GM20000 (cell line): ENCODE measurements at places on chromosomes 2 and 18.

DNA sequence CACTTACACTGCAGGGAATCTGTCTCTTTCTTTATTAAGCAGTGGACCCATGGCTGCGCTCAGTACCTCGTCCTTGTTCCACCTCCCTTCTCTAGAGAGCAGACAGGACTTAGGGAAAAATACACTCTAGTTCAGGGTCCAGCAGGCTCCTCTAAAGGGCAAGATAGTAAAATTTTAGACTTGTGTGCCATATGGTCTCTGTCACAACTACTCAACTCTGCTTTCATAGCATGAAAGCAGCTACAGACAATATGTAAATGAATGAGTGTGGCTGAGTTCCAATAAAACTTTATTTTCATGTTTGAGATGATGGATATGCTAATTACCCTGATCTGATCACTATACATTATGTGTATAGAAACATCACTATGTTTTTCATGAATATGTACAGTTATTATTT is 163.1 kb downstream of the BABAM2 start:
- DNase-seq = no peak

- peak; percentile 24 for DNase-seq
These were observed 193.5 kb downstream of the EIPR1 start for GRCh38 chr2:3184167-3184566.

- no peak for DNase-seq
These were observed 66.6 kb downstream of the TMEM17 start for GRCh38 chr2:62439425-62439824.

GRCh38 chr2:240933048-240933965 is 27.2 kb downstream of the CROCC2 start:
- DNase-seq = no peak

DNA sequence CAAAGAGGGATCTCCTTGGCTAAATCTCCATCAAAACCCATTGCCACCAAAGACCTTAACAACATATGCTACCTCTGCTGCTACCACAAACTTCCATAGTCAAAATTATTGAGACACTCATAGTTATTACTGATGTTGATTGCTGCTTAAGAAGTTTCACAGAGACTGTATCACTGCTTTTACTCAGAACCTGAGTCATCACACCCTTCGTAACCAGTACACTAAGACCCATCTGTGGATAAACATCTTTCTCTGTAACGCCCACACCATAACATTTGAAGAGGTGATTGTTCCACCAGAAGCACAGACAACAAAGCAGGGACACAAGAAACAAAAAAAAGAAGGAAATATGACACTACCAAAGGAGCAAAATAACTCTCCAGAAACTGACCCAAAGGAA is 1563.1 kb downstream of the LRP1B start:
- DNase-seq = no peak

GRCh38 chr2:148362144-148362796 is 282.3 kb upstream of the EPC2 start:
- DNase-seq = no peak

GRCh38 chr2:28662468-28663181 is 89.0 kb upstream of the PPP1CB start:
- no peak for DNase-seq

DNA sequence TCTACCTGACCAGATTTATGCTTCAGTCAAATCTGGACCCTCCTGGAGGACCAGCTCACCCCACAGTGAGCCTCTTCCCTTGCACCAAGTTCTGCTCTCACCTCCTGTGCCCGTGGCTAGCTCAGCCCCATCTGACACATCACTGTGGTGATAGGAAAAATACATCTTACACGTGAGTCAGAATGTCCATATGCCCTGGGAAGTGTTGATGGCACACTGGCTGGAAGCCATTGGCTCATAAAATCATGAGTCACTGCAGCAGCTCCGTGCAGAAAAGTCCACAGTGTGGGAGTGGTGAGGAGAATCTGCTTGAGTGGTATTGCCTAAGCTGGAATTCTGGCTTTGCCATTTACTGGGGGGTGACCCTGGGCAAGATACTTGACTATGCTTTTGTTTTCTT is 42.6 kb upstream of the RAPGEF4 start:
- no peak for DNase-seq

GRCh38 chr2:84495539-84496146 is 20.7 kb upstream of the DNAH6 start:
- peak; percentile 51 for DNase-seq

GRCh38 chr2:210226223-210226622 is 976 bp upstream of the ACADL start:
- no peak for DNase-seq

GRCh38 chr18:3885209-3885792 is 435.3 kb downstream of the TGIF1 start:
- no peak for DNase-seq

DNA sequence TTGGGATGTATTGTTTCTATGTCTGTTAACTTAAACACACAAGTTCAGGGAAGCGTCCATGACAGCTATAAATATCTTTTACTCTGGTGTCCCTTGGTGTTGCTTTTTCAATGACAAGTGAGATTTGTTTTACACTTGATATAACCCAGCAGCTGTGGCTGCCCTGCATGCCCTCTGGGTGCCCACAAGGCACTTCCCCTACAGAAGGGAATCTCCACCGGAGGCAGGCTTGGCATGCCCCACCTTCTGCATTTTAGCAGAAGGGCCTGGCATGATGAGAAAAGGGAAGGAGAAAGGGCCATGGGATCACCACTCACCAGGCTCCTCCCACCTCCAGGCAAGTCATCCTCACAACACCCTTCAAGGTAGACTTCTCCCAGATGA is 68.7 kb downstream of the TMEM247 start:
- no peak for DNase-seq

GRCh38 chr2:51597086-51597485 is 565.2 kb upstream of the NRXN1 start:
- DNase-seq = no peak

DNA sequence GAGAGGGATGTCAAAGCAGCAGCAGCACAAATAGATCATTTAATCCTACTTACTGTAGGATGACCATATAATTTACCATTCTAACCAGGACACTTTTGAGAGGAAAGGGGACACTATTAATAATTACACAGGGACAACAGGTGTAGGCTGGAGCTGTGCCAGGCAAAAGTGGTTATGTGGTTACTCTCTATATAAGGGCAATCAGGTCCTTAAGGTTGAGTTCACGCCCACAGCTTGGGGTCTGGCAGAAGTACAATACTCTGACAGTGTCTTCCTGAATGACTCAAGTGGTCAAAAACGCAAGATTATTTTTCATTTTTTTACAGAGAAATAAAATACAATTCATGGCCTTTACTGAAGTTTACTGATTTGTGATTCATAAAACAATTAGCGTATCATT is 2.8 kb downstream of the PREPL start:
- DNase-seq = peak; percentile 19

- no peak for DNase-seq
These were observed 47.0 kb upstream of the FOSL2 start for GRCh38 chr2:28345619-28346018.

DNA sequence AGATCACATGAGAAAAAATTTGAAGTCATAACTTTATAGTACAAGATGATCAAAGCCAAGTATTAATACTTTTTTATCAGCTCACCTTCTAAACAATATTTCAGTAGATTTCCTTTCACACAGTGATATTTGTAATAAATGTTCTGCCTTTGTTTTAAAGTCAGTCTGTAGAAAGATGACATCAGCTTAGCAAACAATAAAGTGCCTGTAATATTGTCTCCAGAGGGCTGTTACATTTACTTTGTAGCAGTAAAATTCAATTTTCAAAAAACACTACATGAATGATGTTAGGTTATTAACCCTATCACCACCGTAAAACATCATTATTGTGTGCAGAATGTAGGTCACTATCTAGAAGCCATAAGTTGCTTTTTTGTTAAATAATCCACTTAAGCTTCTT is 49.6 kb downstream of the ZEB2 start:
- DNase-seq = no peak

DNA sequence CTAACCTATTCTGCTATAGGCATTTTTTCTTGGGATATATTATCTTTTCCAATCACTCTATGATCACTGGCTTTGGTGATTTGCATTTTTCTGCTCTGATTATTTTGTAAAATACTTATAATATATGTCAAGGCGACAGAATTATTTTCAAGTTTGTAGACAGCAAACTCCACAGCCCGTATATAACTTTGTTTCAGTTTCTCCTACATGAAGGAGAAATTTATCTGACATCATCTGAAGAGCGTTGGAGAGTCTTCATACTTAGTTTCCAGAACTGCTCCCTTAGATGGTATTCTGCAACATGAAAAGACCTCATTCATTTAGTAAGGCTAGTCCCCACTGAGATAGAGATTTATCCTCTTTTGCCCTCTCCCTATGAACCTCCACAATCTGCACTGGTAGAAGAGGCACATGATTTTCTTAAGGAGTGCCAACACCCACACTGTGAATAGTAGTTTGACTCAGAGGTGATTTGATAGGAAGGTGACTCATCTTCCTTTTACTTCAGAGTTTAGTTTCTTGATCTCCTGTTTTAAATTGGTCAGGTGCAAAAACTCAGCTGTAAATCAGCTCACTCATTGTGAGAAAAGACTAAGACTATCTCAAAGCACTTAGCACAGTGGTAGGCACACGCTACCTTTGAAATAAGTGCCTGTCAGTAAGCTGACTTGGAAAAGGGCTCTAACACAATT is 1848.6 kb upstream of the CELF4 start:
- DNase-seq = no peak

- no peak for DNase-seq
These were observed 41.8 kb upstream of the ASPRV1 start for GRCh38 chr2:70003093-70003830.
